ENCODE measurements at places on chromosomes 2 and 18.

DNA sequence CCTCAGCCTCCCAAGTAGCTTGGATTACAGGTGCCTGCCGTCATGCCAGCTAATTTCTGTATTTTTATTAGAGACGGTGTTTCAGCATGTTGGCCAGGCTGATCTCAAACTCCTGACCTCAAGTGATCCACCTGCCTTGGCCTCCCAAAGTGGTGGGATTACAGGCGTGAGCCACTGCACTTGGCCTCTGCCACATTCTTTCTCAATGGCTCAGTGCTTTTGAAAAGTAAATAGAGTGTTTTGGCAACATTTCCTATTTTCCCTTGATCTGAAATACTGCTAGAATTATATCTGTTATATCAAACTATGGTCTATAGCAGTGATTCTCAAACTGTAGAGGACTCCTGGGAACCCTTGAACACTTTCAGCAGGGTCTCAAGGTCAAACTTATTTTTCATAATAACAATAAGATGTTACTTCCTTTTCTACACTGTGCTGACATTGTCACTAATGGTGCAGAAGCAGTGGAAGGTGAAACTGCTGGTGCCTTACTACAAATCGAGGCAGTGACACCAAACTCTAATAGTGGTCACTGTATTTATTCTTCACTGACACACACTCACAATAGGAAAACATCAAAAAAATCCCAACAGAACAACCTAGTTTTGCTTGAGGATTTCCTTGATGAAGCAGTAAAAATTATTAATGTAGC, 10.6 kb downstream of the DAW1 start:
- no peak for DNase-seq

- DNase-seq = no peak
These were observed 14.6 kb downstream of the TLK1 start for GRCh38 chr2:171146071-171146470.

DNA sequence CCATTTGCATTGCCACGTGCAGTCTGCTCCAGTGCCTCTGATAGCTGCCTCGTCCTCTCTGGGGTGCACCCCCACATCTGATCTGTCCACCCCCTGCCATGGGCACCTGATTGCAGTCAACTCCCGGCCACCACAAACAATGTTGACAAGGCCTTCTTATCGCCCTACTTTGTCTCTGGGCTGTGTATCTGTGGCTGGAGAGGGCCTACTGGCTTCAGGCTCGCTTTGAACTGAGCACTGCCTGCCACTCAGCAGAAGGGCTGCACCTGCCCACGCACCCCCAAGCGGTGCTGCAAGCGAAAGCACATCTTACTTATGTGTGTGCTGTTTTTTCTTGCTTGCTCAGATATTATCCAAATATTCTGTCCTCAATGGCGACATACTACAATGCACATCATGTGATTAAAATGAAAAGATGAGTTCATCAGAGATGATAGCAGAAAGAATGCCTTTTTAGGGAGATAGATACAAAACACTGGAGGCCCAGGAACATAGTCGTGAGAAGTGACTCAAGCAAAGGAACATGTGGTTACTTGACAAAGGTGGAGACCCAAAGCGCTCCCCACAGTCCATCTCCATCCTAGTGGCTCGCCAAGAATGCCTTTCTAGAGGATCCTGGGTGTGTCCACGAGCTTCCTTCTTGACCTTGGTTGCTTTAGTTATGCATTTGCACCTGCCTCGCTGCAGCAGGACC, 28.8 kb downstream of the FBLN7 start:
- no peak for DNase-seq

- no peak for DNase-seq
These were observed 245.7 kb downstream of the TWIST2 start for GRCh38 chr2:239093542-239093941.

DNA sequence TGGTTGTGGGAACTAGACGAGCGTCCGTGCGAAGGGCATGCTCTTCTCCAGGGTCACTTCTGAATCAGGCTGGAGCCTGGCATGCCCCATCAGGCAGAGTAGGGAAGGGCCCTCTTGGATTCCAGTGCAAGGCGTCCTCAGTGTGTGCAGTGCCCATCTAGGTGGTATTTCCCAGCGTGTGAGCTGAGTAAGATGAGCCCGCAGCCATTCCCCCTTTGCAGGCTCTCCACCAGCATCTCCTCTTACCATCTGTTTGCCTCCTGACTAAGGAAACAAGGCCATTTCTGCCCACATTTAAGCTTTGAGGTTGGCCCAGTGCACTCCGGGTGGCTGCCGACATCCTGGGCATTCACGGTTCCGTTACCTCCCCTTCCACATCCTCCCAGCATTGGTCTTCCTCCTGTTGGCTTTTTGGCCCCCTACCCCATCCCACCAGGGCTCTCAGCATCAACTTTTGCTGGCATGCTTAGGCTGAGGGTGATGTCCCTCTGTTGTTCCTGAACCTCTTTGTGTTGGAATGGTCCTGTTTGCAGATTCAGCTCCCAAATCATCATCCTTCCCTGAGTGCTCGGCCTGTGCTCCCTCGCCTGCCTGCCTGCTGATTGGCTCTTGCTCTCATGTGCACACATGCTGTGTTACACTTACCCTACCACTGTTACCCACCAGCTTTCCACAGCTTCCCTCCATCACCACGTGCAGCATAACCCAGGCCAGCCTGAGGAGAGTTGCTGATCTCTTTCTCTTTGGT, 11.8 kb downstream of the CEP68 start:
- DNase-seq = no peak

- DNase-seq = no peak
These were observed 55.3 kb downstream of the DTNB start for GRCh38 chr2:25617948-25618646.

- DNase-seq = no peak
These were observed 139.6 kb downstream of the SOCS6 start for GRCh38 chr18:70428439-70428838.

GRCh38 chr18:68427951-68428401, 286.9 kb downstream of the TMX3 start:
- no peak for DNase-seq

DNA sequence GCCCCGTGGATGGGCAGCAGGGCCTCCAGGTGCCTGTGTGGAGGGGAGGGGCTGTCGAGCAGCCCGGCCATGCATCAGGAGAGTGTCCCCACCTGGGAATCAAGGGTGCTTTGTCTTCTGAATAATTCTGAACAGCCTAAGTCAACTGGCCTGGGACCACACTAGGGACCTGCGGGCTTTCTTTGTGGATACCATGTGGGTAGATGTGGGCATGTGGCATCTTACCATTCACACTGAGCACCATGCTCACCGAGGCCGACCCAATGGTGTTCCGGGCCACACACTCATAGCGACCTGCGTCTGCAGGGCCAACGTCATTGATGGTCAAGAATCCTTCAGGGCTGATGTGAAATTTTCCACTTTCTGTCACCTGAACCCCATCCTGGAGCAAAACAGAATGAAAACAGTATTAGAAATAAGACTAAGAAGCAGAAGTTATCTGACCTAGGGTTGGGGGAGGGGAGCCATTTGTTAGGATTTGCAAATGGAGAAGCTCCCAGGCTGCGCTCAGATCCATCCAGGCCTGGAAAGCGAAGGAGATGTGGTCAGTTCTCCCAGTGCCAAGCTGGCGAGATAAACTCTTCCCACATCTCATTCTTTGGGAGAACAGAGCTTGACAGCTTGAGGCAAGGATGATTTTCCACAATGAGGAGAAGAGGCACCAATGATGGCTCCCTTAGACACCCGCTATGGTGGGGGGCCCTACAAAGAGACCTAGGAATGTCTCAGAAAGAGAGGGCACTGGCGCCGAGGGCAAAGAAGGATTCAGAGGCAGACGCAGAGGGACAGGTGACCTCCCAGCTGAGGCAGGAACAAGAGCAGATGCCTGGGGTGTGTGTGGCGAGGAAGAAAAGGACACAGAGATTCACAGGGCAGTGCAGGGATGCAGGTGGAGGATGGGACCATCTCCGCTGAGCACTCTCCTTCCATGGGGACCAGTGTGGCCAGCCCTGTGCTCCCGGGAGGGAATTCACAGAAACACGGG, 83.4 kb downstream of the PXDN start:
- no peak for DNase-seq

DNA sequence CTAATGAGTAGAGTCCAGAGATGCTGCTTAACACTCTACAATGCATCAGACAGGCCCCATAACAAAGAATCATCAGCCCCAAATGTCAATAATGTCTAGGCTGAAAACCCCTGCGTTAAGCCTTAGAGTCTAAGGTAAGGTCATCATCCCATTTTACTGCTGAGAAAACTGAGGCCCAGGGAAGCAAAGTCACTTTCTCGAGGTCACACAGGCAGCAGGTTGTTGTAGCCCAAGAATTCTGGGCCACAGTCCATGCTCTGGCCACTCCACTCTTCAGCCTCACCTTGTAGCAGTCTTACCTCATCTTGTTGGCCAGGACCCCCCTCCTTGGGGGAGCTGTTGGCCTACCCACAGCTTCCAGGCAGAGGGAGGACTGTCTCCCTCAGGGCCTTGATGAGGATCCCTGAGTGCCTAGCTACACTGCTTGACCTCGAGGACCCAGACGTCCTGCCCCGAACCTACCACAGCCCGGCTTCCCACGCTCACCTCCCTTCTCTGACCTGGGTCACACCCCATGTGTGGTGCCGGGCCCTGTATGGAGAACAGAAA, 54.4 kb downstream of the SMAD7 start:
- no peak for DNase-seq

DNA sequence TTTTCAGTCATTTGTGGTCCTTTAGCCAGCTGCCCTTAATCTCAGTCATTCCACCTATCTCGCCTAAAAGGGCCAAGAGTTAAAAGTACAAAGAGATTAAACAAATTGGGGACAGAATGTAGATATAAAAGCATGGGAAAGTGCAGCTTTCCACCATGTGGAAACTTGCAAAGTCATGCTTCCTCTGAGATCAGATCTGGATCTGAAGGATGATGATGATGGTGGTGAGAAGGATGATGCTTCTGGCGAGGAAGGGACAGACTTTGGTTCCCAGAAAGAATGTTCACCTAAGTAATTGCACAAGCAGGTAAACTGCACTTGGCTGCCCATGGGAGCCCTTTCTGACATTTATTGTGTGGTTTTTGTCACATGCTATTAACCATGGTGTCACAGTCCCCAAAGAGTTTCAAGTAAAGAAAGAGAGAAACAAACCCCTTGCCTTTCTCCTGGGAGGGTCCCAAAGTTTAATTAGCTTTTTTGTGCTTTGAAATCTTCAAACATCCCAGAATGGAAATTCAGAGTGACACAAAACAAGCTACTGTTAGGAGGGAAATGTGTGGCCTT, 34.7 kb downstream of the KLF7 start:
- no peak for DNase-seq

GRCh38 chr2:97951155-97951680, 44.5 kb downstream of the TMEM131 start:
- DNase-seq = no peak

- no peak for DNase-seq
These were observed 32.5 kb downstream of the NABP1 start for GRCh38 chr2:191710411-191710900.

DNA sequence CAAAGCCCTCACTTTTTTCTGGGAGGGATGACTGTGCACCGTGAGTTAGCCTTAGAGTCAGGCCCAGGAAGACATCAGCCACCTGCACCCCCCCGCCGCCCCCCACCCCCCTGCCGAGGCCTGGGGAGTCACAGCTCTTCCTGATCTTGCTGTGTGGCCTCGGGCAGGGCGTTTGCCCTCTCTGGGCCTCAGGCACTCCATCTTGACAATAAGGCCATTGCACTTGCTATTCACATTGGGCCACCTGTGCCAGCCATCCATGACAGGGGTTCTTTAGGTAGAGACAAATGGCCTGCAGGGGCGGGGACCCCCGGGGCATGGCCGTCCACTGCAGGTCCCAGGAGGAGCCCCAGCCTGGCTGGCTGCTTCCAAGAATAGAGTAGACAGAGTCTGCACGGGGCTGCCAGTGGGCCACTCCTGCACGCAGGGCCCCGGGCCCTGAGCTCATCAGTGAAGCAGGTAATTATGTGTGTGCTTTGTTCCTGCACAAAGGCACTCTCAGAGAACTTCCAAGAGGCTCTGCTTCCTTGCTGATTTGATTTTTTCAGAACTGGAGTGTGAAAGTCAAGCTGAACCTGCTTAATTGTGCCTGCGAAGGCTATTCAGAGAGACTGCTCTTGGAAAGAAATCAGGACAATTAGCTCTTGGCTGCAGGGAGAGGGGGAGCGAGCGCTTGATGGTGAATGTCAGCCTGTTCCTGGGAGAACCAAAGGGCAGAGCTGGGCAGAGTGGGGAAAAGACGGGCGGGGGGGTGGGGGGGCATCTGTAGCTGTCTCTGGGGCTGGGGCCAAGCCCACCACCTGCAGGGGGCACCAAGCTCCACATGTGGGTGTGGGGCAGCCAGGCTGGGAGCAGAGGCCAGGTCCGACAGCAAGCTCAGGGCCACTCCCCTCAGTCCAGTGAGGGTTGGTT, 40.3 kb downstream of the RRM2 start:
- no peak for DNase-seq

GRCh38 chr2:154692927-154693326, 5.6 kb upstream of the KCNJ3 start:
- no peak for DNase-seq

GRCh38 chr2:43169099-43169945, 57.1 kb downstream of the ZFP36L2 start:
- DNase-seq = no peak

GRCh38 chr2:236161082-236161462, 7.1 kb downstream of the GBX2 start:
- no peak for DNase-seq

- no peak for DNase-seq
These were observed 31.6 kb downstream of the KCNK3 start for GRCh38 chr2:26723991-26724750.

DNA sequence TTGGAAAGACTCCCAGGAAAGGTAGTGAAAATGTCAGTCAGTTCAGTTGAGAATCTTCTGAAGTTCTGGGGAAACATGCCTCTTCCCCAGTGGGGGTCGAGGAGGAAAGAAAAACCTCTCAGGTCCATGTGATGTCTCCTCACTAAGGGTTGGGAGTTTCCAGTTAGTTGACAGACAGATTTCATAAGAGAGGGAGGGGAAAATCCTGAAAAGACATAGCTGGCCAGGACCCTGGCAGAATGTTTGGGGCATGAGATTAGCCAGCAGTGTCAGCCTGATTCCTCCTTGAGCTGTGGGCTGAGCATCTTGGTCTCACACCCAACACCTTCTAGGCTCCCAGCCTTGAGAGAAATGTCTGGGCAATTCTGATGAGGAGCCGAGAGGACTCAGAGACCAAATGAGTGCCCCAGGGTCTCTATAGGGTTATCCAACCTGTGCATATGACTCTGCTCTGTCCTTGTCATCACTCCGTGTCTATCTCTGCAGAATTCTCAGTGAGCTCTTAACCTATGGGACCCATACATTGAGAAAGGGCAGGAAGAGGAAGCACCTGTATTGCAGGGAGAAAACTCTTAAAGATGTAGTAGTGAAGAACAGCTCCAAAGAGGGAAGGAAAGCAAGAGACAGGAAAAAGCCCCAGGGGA, 13.9 kb downstream of the BMP10 start:
- DNase-seq = no peak
